ENCODE measurements at places on chromosomes 16 and 17. TPM values are rescaled to one million over a fixed set of nuclear protein-coding genes. Genes with fewer than 3 reads are reported as not detected.

The GRB7 gene
- total RNA-seq, result 72.5 TPM

The CLDN9 gene
- 0.60 TPM for total RNA-seq

The CACNA1H gene
- total RNA-seq, result 20.6 TPM

The SHISA9 gene
- 2.8 TPM for total RNA-seq

The LCMT1 gene
- 44.8 TPM for total RNA-seq

The DHRS7C gene
- total RNA-seq, result not detected

The BAHCC1 gene
- total RNA-seq, result 20.5 TPM

The TMC6 gene
- 115 TPM for total RNA-seq

The CNGB1 gene
- not detected for total RNA-seq

The UNC45B gene
- total RNA-seq, result 0.38 TPM

The FBXW10B gene
- 0.19 TPM for total RNA-seq

The CD300LF gene
- total RNA-seq, result 3.1 TPM

GRCh38 chr17:79942591-79943346 lies 92.9 kb downstream of the TBC1D16 start:
- DNase-seq, result peak; percentile 64

GRCh38 chr16:70661534-70661917 lies 15.2 kb downstream of the IL34 start:
- DNase-seq, result no peak

- DNase-seq, result no peak
Measured at GRCh38 chr17:32222621-32223020, 43.0 kb upstream of the RHBDL3 start.

- DNase-seq, result no peak
Measured at GRCh38 chr16:27458258-27458657, 56.3 kb downstream of the IL21R start.

DNA sequence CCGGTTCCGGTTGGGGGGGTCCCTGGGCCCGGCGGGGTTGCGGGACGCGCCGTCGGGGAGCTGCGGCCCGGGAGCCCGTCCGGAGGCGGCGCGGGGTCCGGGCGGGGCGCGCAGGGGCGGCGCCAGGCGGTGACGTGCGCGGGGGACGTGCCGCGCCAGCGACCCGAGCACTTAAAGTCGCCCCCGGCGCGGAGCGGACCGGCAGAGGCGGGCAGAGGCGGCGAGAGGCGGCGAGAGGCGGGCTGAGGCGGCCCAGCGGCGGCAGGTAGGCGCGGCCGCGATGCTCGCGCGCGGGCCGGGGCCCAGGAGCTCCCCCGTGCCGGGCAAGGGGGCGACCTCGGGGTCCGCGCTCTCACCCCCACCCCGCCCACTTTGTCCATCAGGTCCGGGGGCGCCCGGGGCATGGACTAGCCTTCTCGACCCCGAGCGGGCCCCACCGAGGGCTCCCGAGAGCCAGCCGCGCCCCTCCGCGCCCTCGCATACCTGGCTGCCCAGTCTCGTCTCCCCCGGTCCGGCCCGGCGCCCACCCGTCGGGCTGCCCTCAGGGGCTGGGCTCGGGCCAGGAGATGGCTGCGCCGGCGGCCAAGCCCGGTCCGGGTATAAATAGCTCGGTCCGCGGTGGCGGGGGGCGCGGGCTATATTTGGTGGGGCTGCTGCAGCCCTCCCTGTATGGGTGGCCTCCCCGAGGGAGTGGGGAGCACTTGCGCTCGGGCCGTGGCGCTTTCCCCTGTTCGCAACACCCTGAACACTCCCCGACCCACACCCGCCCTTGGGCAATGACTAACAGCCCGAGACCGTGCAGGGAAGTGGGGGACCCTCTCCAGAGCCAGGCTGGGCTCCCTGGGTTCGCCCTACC lies at the start of gene SLC16A3:
Gene SLC16A3, plus strand, starts transcription at position 201 of the 856 bp plus-strand sequence. CDS start 6,967 bp downstream, outside the sequence.
- DNase-seq, result peak; percentile 86

DNA sequence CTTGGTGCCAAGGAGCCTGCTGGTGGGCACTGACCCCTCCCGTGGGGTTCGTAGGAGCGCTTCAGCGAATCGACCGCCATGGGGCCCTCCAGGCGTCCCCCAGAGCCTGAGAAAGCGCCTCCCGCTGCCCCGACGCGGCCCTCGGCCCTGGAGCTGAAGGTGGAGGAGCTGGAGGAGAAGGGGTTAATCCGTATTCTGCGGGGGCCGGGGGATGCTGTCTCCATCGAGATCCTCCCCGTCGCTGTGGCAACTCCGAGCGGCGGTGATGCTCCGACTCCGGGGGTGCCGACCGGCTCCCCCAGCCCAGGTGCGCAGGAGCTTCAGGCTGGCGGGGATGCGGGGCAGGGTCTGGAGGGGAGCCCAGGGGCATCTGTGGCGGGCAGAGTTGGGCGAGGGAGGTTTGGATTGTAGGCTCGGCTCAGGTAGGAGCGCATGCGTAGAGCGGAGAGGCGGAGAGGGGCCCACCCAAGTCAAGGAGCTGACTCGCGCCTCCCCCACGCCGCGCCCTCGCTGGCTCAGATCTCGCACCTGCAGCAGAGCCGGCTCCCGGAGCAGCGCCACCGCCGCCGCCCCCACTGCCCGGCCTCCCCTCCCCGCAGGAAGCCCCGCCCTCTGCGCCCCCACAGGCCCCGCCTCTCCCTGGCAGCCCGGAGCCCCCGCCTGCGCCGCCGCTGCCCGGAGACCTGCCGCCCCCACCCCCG lies 19.8 kb downstream of the FMNL1 start:
- DNase-seq, result no peak

DNA sequence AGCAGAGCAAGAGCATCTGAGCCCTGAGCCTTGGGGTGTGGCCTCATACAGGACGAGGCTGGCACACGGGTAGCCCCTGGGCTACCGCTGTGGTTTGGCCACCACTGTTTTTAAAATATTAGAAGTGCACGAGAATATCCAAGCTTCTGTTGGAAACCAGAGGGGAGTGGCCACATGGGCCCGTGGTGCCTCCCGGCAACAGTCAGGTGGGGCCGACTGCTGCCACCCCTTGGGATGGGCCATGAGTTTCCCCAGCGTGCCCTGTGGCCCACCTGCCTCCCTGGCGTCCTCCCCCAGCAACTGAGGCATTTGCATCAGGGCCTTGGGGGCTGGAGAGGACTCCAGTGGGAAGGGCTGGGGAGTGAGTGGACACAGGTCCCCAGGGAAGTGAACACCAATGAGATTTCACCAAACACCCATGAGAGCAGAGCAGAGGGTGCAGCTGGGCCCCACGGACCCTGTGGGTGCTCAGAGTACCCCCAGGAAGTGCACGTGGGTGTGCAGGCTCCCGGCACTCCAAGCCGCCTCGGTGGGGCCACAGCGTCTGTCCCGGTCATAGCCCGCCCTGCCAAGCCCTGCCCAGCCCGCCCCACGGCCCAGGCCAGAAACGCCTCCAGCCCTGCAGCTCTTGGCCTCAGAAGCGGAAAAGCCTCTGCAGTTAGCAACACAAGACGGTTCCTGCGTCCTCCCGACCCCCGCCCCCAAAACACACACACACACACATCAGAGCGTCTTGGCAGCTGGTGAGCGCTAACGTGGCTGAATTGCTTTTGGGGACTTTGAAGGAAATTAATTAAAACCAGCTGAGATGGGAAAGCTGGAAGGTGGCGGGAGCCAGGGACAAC lies 22.7 kb downstream of the ZNF469 start:
- no peak for DNase-seq

DNA sequence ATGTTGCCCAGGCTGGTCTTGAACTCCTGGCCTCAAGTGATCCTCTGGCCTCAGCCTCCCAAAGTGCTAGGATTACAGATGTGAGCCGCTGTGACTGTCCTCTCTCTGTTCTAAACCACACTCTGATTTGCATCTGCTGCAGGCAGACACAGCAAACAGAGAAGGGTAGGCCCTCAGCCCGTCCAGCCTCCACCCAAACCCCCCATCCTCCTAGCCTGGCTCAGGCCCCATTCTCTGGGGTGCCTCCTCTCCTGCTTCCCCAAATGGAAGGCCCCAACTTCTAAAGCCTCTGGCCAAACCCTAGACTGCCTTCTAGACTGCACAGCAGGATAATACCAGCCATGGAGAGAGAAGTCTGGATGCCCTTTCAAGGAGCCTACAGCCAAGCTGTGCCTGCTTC lies 4.1 kb upstream of the GFAP start:
- no peak for DNase-seq

- DNase-seq, result no peak
Measured at GRCh38 chr16:66701516-66701915, 5.0 kb upstream of the CMTM4 start.

GRCh38 chr17:69592692-69593350 lies 178.3 kb downstream of the MAP2K6 start:
- no peak for DNase-seq

DNA sequence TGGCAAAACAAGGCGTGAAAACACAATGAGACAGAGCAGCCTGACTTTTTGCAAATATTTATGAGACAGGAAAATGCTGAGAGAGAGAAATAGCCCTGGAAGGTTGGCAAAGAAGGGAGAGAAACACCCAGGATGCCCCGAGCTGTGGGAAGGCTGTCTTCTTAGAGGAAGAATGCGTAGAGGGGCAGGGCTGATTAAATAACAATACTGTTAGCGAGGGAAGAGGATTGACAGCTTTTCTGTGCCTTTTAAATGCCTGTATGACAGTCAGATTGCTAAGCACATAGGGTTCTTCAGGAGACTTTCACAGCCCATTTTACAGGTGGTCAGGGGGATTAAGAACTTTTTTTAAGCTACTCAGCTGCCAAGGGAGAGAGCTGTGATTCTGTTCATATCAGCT lies 219.2 kb downstream of the SHISA9 start:
- no peak for DNase-seq

GRCh38 chr17:77496831-77497577 lies 356.2 kb downstream of the SEC14L1 start:
- DNase-seq, result peak; percentile 58

DNA sequence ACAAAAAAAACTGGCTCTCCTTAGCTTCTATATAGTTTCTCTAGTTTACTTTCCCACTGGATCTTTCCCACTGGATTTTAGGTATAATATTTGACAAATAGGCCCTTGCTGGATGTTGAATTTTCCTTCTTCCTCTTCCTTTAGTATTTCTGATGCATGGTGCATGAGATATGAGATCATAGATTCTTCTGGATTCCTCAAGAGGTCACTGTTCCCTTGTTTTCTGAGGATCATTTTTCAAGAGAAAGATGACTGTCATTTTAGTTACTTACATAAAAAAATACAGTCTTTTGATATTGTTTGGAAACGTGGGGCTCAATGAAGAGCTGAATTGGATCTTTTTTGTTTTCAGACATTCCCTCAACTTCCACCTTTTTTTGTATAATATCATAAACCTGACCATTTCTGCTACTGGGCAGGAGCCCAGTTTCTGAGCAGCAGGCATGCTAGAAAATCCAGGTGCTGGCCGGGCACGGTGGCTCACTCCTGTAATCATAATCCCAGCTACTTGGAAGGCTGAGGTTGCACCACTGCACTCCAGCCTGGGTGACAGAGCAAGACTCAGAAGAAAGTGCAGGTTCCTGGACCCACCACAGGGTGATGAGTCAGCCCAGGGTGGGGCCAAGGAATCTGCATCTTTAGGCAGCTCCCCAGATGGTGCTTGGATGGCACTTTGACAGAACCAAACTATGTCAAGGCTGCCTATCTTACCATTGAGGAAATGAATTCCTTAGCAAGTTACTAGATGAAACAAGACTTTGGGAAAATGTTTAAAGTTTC lies 70.3 kb downstream of the SDR42E1 start:
- no peak for DNase-seq

DNA sequence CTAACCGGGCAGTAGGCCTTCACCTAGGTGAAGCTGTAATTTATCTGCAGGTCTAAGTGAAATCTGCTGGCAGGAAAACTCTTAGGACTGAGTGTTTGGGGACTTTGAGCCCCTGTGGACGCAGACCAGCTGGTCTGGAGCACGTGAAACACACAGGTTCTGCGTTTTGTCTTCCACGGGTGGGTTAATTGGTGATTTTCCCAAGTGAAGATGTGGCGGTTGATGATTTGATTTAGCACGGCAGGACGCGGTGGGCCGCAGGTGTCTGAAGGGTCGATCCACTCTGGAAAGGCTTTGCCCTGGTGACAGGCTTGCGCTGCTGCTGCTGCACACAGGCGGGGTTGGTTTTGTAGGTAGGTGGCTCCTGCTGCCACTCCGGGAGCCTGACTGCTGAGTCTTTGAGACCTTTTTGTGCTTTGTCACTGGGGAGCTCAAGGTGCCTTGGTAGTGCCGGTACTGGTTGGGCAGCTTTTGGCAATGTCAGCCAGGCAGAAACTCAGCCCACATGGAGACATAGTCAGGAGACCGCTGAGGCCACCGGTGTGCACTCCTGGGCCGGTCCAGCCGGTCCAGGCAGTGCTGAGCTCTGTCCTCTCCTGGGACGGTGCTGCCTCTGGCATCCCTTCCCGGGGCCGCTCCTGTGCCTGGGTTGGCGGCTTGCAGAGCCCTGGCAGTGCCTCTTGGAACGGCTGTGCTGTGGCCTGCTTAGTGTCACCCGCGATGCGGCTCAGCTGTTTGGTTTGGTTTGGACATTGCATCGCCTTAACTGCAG lies 2.3 kb downstream of the BAIAP2 start:
- no peak for DNase-seq

- DNase-seq, result peak; percentile 86
Measured at GRCh38 chr17:67076290-67076689, 31.9 kb downstream of the CACNG1 start.

DNA sequence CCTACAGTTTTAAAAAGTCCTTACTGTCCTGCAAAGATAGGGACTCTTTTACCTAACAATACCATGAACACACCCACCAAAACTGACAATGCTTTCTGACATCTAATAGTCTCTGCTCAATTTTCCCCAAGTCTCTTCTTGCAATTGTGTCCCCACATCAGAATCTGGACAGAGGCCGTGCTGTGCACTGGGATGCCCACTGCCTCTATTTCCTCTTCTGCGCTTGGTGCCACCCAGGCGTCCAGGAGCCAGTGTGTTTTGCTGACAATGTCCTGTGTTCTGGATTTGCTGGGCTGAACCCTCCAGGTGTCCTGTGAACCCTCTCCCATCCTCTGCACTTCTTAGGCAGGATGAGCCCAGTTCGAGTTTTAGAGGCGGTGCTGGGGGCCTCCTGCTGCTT lies 6.4 kb upstream of the ARHGDIA start:
- DNase-seq, result no peak

- DNase-seq, result no peak
Measured at GRCh38 chr16:84876873-84877606, 57.3 kb downstream of the CRISPLD2 start.

DNA sequence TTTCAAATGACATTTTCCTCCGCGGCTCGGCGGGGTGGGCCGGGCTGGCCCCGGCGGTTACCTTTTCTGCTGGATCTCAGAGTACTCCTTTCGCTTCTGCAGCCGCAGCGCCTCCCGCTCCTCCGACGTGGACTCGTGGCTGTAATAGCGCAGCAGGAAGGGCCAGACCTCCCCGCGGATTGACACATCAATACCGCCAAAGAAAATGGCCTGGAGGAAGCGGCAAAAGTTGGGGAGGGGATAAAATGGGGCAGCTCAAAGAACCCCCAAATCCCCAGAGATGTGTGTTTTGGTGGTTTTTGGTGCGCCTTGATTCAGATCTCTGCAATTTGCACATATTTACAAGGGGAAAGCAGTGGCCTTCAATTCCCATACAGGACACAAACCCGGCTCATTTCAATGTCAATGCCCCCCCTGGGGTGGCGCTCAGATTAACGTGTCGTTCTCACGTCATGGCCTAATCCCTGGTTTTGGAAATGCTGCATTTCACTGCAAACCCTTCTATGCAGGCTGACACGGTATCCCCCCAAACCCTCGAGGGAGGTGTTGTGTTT lies 85.9 kb downstream of the TBC1D16 start:
- peak; percentile 39 for DNase-seq

GRCh38 chr16:58661199-58661830 lies 23.3 kb downstream of the SLC38A7 start:
- no peak for DNase-seq

All from kidney (tissue), 22 donors.